ENCODE measurements at places on chromosomes 6 and 20. TPM values are rescaled to one million over a fixed set of nuclear protein-coding genes. Genes with fewer than 3 reads are reported as not detected.

The TMEM244 gene
- not detected for total RNA-seq

The BEND3 gene
- 1.5 TPM for total RNA-seq

GRCh38 chr20:41131594-41132387, 5.6 kb upstream of the PLCG1 start:
- no peak for DNase-seq

DNA sequence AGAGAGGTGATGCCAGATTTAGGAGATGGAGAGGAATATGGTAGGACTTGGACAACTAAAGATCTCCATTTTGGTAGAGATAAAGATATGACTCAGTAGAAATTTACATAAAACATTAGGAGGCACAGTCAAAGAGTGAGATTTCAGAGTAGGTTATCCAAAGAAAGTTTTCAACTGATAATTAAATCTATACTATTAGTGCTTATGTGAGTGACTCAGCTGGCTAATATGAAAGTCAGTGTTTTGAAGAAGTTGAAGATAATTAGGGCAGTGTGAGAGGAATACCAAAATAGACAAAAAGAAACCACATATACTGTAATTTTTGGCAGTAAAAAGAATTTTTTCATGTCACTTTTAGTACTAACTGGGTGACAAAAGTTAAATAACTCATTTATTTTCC, 712.8 kb upstream of the HS3ST5 start:
- DNase-seq: no peak

DNA sequence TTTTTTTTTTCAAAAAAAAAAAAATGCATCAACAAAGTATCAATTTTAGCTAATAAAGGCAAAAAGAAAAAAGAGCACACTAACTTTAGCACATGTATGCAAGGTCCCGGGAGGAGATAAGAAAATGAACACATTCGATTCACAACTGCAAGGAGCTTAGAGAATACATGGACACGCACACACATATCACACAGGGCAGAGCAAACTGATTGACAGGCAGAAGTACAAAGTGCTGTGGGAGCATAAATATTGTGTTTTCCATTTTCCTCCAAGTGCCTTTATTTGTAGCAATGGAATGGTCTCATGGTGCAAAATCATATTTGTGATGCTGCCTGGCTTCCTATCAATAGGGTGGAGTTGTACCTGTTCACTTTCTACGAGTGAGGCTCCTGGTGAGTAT, 63.8 kb downstream of the SGK1 start:
- no peak for DNase-seq

DNA sequence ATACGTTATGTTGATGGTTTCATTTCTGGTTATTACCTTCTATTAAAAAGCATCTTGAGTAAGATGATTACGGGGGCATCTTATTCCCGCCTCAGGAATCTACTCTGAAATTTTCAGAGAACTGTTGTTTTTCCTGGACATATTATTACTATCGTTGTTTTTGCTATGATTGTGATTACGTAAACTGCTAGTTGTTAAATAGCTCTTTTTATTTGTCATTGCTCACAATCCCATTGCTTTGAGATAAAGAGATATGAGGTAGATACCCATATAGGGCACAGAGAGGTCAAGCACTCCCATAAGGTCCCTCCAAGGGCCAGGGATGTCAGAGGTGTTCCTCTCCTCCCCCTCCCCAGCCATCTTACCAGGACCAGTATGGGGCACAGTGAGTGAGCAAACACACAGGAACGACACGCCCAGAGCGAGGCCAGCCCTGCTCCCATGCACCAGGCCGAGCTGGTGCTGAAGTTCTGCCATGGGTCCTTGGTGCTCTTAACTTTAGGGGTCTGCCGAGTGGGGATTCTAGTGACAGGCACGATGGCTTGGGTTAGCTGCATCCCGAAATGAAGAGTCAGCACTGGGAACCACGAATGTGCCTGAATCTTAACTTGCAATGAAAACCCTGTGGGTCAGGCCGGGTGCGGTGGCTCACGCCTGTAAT, 49.9 kb downstream of the PRDM1 start:
- no peak for DNase-seq

The ISM1 gene
- 1.3 TPM for total RNA-seq

- no peak for DNase-seq
These were observed 267.7 kb downstream of the HAO1 start for GRCh38 chr20:7672571-7672970.

GRCh38 chr6:12548526-12548925, 168.0 kb upstream of the PHACTR1 start:
- DNase-seq: no peak

DNA sequence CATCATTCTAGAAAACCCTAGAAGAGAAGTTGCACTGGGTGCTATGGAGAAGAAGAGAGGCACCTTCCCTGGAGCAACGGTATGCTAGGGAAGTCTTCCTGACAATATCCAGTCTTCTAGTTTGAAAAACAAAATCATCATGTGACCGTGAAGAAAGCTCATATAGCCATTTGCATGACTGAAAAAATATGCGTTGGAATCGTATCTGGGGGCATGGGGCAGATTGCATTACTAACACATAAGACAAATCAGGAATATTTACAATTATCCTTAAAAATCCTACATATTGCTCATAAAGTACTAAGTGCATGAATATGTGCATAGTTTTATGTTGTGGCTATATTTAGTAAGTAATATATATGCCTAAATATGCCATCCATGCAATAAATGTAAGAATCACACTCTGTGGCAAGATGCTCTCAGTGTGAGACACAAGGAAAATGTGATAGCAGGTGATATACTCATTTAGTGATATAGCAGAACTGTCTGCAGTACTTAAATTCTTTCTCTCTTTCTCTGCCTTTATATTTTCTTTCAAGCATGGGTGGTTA, 26.8 kb downstream of the HTR1E start:
- DNase-seq: no peak

DNA sequence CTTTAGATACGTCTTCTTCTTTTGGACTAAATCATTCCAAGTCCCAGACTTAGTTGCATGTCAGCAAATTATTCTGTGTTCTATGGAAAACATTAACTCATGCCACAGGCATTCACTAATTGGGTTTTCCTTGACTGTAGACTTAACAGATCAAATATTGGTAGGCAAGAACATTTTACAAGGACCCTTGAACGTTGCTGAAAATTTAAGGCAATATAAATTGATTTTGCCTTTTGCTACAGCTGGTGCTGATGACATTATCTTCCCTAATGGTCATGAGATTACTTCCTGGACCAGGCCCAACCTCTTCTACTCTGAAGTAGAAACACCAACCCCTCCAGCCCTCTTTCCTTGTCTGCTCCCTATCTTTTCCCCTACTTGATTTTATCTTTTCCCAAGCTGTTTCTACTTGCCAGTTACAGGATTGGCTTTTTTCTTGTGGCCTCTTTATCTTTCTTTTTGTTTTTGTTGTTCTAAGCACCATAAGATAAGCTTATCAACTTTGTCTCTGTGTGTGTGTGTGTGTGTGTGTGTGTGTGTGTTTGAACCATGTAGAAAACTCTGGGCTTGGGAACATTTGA, 514.0 kb upstream of the SOX4 start:
- DNase-seq: no peak

The TREM2 gene
- 0.66 TPM for total RNA-seq

DNA sequence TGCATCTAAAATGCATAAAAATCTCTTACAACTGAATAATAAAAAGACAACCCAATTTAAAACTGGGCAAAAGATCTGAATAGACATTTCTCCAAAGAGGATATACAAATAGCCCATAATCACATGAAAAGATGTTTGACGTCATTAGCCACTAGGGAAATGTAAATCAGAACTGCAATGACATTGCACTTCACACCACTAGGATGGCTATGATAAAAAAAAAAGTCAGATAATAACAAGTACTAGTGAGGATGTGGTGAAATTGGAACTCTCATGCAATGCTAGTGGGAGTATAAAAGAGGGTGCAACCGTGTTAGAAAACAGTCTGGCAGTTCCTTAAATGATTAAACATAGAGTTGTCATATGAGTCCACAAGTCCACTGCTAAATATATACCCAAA, 24.3 kb upstream of the TBX18 start:
- no peak for DNase-seq

GRCh38 chr6:119174879-119175817, 96.7 kb upstream of the FAM184A start:
- no peak for DNase-seq

- DNase-seq: no peak
These were observed 4.5 kb upstream of the PLAGL1 start for GRCh38 chr6:144012534-144012933.

The SPATS1 gene
- total RNA-seq: not detected

- DNase-seq: no peak
These were observed 7.9 kb downstream of the TAAR1 start for GRCh38 chr6:132651062-132651461.

GRCh38 chr6:160730911-160731310, 28.9 kb downstream of the PLG start:
- no peak for DNase-seq

DNA sequence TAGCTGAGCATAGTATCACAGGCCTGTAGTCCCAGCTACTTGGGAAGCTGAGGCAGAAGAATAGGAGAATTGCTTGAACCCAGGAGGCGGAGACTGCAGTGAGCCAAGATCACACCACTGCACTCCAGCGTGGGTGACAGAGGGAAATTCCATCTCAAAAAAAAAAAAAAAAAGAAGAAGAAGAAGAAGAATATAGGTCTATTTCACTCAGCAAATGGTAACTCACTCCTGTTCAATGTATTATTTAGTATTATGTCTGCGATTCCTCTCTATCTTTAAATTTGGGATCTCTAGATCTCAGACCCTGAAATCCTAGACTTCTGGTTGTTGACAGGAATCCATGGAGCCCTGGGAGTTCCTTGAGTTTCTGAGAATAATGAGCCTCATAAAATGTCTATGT, 98.6 kb downstream of the HFE start:
- no peak for DNase-seq

DNA sequence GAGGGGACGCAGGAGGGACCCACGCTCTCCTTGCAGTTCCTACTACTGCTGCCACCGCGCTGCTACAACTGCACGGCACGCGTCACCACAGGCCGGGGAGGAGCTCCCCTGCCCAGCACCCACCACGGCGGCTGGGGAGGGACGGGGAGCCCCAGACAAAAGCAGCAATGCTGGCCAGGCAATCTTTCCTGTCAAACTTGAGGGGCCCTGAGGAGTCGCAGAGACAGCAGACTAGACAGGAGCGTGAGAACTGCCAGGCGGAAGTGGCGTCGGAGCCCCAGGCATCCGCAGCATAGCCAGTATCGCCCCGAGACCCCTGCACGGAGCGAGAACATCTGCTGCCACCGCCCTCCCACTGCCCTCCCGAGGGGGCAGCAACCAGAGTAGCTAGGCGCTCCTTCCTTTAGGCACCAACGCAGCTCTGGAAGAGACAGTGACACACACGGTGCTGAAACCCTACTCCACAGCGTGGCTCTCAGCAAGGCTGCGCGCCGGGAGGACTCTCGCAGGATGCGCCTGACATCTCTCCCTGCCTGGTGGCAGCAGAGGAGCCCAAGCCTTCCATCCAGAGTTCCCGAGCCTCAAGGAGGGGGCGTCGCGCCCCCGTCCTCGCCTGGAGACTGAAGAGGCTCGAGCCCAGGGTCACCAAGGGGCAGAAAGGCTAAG, 2.2 kb downstream of the TAF4 start:
- DNase-seq: no peak

DNA sequence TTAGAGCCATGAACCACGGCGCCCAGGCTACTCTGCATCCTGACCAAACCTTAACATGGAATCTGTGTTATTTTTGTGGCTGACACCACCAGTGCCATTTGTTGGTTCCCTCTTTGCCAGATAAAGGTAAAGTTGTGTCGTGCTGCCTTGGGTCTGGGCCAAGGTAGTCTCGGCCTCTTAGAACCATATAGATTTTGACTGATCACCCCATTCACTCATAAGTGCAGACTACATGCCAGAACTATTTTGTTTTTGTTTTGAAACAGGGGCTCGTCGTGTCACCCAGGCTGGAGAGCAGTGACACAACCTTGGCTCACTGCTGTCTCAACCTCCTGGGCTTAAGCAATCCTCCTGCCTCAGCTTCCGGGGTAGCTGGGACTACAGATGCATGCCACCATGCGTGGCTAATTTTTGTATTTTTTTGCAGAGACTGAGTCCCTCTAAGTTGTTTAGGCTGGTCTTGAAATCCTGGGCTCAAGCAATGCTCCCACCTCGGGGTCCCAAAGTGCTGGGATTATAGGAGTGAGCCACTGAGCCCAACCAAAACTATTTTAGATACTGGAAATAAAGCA, 19.2 kb upstream of the RIPOR3 start:
- DNase-seq: no peak

DNA sequence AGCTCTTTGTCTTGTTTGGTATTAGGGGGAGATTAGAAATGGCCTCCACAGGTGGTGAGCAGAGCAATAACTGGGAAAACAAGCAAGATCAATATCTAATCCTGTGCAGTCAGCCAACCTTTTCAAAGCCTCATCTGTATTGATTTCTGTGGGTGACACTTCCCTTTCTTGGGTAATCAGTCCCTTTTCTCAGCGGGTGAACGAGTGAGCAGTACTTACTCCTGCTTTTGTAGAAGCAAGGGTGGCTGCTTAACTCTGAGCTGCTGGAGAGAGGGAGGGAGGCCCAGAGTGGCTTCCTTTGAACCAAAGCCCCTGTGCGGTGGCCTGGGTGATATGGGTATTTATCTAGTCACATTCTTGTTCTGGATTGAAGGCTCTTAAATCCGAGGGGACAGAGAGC, 254.8 kb upstream of the CHD6 start:
- no peak for DNase-seq

DNA sequence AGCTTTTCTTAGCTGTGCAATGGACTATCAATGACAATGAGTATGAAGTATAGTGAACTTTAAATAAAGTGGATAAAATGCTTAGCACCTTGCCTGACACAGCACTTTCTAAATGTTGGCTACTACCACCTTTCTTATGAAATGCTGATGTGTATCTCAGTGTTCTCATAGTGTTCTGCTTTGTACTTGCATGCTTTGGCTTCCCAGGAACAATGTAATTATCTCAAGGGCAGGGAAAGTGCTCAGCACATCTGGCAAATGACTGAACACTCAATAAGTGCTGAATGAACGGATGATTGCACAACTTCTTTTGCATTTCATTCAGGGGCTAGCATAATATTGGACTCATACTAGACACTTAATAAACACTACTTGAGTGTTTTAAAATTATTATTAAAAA, 28.2 kb upstream of the NOX3 start:
- DNase-seq: no peak

All from left ventricle myocardium inferior (tissue), 1 donor.